ENCODE measurements at places on chromosomes 5 and 9.

DNA sequence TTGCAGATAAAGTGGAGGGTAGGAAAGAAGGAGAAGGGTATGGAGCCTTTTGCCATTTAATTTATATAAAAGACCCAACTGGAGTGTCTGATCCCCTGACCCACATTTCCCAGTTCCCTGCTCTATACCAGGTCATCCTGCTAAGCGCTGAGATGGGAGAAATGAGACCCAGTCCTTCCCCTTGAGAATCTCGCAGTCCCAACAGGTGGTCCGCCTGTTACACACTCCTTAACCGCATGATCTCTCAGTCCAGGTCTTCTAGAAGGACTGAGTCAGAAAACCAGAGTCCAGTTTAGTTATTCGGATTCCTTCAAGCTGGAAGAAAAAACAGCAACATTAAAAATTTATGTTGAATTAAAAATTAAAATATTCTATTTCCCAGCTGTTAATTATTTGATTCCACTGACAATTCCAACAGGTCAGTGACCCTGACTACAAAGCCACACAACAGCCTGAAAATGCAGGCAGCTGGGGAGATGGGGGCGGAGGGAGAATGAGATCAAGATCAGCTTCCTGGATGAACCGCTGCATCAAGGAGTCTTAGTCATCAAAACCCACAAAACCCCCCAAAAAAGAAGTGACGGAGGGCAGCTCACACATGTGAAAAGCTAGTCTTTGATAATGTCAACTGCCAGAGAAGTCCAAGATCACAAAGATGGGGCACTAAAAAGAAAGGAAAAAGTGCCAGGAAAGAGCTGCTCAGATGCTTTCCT lies 44.0 kb downstream of the GGTA1 start:
- DNase-seq = no peak

GRCh38 chr5:83222906-83223305 lies 145.6 kb downstream of the XRCC4 start:
- no peak for DNase-seq

DNA sequence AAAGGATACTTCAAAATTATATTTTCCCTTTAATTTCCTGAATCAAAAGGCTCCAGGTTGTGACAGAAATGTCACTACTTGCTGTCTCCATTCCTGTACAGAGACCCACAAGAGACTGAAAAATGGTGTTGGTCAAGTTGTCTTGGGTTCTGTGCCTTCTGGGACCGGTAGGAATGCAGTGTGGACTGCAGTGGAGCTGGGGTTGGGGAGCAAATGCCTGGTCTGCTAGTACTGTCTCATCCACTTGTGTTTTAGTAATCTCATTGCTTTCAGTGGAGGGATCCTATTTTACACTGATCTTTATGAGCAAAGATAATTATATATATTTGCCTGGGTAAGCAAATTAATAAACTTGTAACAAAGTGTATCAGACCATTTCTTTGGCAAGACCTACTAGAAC lies 24.2 kb upstream of the CATSPER3 start:
- no peak for DNase-seq

- no peak for DNase-seq
Measured at GRCh38 chr5:32170303-32171151, 3.6 kb downstream of the GOLPH3 start.

GRCh38 chr9:132443951-132444607 lies 34.1 kb downstream of the CFAP77 start:
- no peak for DNase-seq
